ENCODE measurements at places on chromosomes 3 and 15.

DNA sequence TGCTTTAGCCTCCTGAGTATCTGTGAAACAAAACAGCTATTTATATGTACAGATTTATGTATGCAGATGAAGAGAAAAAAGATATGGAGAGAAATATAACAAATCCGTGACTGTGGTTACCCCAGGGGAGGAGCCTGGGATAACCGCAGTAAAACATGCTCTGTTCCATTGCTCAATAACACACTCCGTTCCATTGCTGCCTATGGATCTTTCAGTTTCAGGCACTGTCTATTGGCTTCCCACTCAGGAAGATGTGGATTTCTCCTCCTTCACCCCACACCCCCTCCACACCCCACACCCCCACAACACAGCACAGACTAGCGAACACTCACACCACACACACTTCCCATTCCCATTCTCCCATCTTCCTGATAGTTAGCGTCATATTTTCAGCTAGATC, 47.9 kb downstream of the CDCP1 start:
- DNase-seq, result no peak

DNA sequence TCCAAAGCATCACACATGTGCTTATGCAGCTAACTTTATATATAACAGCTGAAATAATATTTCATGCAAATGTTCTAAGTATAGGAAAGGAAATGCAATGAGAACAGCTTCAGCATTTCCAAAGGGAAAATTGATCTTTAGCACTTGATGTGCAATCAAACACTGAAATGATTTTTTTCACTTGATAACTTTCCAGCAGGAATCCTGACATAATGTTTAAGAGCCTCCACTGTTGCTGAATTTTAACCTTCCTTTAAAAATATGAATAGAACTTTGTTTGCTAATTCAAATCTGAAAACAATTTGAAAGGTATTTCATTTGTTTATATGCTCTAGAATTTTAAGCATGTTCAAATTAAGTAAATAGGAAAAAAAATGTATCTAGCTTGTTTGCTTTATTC, 96.9 kb upstream of the STRIT1 start:
- no peak for DNase-seq

DNA sequence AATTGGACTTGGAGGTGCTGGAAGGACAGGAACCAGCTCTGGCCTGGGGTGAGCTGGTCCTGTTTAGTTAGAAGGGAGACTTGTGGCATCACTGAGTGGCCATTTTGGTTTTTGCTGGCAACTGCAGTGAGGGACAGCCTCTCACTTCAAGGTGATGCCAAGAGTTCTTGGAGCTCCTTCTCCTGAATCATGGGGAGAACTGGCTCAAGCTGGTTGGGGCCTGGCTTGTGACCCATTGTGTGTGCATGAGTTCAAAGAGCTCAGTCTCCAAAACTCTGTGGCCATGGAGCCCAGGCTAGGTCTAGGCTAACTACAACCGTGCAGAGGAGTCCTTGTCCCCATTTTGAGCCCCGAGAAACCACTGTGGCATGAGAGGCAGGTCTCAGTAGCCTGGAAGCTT, 60.1 kb upstream of the ZNF148 start:
- DNase-seq, result no peak

DNA sequence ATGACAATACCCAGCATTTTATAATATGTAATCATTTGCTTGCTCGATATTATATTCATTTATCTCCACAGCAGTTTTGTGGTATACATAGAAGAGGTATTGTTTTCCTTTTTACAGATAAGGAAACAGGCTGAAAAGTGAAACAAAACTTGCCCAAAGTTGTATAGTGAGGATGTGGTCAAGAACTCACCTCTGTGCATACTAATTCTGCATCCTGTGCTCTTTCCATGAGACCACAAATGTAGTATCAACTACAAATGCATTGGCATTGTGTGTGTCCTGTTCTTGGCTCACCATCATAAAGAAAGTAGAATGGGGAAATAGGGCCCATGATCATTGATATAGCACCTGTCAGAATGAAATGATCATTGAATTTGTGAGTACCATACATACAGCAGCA, 167.3 kb downstream of the NECTIN3 start:
- no peak for DNase-seq

GRCh38 chr3:67357610-67358458, 296.6 kb downstream of the SUCLG2 start:
- DNase-seq, result no peak

- DNase-seq, result no peak
Observed at GRCh38 chr3:194282436-194283122, 68.5 kb downstream of the CPN2 start.

DNA sequence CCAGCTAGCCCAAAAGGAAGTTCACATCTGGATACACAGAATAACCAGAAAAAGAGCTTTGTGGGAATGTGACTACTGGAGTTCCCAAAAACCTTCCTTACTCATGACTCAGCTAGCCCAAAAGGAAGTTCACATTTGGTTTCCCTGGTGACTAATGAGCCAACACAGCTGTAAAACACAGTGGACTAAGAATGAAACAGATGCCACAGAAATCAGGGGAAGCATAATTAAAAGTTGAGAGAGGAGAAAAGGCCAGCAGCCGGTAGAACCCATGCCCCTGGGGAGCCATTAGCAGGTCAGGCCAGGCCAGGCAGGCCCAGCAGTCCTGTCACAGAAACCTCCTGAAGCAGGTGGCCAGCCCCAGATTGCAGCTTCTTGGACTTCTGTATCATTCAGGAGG, 130.3 kb downstream of the GHSR start:
- no peak for DNase-seq

DNA sequence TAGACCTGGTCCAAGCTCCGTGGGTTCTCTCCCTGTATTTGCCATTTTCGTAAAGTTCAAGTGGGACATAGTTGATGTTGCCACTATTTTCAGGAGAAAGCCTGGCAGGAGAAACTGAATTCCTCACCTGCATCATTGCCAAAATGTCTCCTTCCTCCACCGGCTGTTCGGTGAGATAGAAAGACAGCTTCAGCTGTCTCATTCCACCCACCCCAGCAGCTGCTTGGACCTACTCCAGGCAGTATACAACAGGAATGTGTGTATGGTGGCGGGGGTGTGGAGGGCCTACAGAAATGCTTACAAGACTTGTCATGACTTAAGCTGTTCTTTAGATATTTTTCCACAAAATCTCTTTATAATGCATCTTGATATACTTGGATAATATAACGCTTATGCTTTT, 132.7 kb upstream of the RAP2B start:
- no peak for DNase-seq

- no peak for DNase-seq
Observed at GRCh38 chr3:169836078-169836941, 23.6 kb upstream of the LRRC34 start.

GRCh38 chr3:66553441-66554113, 52.8 kb upstream of the LRIG1 start:
- DNase-seq, result no peak

GRCh38 chr15:43523646-43524045, 6.2 kb downstream of the MAP1A start:
- no peak for DNase-seq

DNA sequence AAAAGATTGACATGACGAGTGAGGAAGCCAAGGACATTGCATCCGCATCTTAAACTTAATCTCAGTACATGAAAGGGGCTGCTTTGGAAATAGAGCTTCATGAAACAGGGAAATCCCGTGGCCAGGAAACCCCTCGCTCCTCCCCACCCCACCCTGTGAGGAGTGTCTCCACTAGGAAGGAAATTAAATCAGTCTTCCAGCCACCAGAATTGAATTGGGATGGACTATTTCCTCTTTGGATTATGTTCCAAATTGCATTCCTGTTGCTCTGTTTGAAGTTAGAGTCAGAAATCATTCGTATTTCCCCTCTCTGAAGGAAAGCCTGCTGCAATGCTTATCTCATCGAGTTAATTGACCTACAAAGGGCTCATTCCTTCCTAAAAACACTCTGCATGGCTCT, 35.8 kb downstream of the CLDN11 start:
- DNase-seq, result no peak

All from stimulated activated CD4-positive, alpha-beta T cell treated with anti-CD3 and anti-CD28 coated beads, Interleukin-15, amount 100 ng/mL, for 48 hours (primary cell).